ENCODE measurements at places on chromosomes 7 and 10. TPM values are rescaled to one million over a fixed set of nuclear protein-coding genes. Genes with fewer than 3 reads are reported as not detected.

PNLIPRP2 gene
- not detected for total RNA-seq

PCBD1 gene
- 11.6 TPM for total RNA-seq

TBXAS1 gene
- total RNA-seq: 3.8 TPM

STAG3 gene
- total RNA-seq: 1.5 TPM

AIFM2 gene
- 1.4 TPM for total RNA-seq

POMZP3 gene
- total RNA-seq: 4.3 TPM

HOXA4 gene
- not detected for total RNA-seq

ANLN gene
- 9.8 TPM for total RNA-seq

Measured in cerebellum (tissue), 4 donors.